Fibroblast of the conjunctiva (primary cell): ENCODE measurements at places on chromosomes 6 and 20.

- no peak for DNase-seq
Observed at GRCh38 chr20:50354721-50355589, 155.2 kb upstream of the PTPN1 start.

DNA sequence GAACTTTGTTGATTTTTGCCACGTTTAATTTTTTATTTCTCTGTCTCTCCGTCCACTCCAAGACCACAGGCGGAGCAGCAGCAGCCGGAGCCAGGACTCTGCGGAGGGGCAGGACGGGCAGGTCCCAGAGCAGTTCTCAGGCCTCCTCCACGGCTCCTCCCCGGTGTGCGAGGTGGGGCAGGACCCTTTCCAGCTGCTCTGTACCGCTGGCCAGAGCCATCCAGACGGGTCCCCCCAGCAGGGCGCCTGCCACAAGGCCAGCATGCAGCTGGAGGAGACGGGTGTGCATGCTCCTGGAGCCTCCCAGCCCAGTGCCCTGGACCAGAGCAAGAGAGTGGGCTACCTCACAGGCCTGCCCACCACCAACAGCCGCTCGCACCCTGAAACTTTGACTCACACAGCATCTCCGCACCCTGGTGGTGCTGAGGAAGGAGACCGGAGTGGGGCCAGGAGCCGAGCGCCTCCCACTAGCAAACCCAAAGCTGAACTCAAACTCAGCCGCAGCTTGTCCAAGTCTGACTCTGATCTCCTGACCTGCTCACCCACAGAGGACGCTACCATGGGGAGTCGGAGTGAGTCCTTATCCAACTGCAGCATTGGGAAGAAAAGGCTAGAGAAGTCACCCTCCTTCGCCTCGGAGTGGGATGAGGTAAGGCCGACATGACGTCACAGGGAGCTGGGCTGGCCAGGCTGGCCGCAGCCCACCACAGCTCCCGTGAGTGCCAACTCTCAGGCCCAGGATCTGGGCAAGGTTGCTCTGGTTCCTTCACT lies 123.5 kb downstream of the TCP11 start:
- no peak for DNase-seq

GRCh38 chr6:131819572-131820124 lies 11.8 kb downstream of the ENPP1 start:
- DNase-seq, result no peak

GRCh38 chr6:111590209-111590980 lies 15.3 kb downstream of the TRAF3IP2 start:
- DNase-seq, result no peak

DNA sequence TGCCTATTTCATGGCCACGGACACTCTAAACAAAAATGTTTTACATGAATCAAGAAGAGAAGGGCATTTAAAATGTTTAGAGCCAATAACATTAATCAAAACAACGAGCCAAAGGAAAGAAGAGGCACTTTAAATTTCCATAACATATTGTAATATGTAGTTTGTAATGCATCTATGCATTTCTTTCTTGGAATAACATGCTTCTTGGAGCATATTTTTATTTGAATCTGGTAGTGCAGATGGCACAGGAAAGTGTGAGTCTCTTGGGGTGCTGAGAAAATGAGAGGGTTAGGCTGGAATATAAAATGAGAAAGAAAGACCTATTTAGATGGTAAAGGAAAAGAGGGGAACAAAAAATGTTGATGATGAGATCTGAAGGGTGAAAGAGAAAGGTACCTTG lies 305.4 kb downstream of the BTBD3 start:
- DNase-seq, result no peak
